GM06990 (cell line): ENCODE measurements at places on chromosomes 4 and X.
A peak's percentile ranks its signal among the peaks of the same experiment; 100 is the strongest.

DNA sequence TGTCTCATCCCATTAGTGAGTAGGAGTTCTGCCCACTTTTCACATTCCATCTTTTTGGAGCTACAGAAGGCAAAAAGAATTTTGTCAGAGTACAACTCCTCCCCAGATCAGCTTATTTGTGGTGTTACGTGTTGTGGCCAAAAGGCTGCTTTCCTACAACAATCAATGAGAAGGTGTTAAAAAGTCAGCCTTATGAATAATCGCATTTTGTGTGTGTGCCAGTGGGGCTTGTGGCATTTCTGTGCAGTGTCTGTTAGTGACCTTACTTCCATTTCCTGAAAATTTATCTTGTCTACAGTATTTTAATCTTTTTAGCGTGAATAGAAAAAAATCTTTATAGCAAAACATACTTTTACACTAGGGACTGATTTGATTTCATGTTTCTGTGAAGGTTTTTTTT is 458.3 kb upstream of the LCORL start:
- DNase-seq, result no peak

- no peak for DNase-seq
Observed at GRCh38 chr4:98394134-98394533, 132.9 kb downstream of the RAP1GDS1 start.

GRCh38 chr4:184019667-184020623 is 114.8 kb downstream of the STOX2 start:
- DNase-seq, result no peak

GRCh38 chrX:148695255-148695654 is 194.8 kb downstream of the AFF2 start:
- DNase-seq, result no peak

DNA sequence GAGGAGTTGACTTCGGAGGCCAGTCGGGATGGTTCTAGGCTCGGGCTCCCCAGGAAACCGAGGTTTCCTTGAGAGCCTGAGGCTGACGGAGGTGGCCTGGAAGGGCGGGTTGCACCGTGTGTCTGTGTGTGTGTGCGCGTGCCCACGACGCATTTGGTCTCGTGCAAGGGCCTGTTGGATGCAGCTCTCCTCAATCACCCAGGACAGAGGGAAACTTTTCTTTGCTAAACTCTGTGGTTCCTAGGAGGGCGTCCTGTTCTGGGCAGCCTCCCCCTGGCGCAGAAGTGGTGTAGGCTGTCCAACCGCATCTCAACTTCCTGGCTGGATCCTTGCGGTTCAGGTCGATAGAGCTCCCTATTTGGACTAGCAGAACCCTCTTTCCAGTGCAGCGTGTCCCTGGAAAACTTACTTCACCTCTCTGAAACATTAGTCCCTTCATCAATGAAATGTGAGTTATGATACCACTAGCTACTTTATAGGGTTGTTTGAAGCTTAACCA is 973 bp downstream of the STK32B start:
- no peak for DNase-seq

GRCh38 chr4:161948026-161948770 is 215.6 kb downstream of the FSTL5 start:
- no peak for DNase-seq

GRCh38 chrX:40107291-40108161 is 9.8 kb upstream of the BCOR start:
- DNase-seq, result no peak

DNA sequence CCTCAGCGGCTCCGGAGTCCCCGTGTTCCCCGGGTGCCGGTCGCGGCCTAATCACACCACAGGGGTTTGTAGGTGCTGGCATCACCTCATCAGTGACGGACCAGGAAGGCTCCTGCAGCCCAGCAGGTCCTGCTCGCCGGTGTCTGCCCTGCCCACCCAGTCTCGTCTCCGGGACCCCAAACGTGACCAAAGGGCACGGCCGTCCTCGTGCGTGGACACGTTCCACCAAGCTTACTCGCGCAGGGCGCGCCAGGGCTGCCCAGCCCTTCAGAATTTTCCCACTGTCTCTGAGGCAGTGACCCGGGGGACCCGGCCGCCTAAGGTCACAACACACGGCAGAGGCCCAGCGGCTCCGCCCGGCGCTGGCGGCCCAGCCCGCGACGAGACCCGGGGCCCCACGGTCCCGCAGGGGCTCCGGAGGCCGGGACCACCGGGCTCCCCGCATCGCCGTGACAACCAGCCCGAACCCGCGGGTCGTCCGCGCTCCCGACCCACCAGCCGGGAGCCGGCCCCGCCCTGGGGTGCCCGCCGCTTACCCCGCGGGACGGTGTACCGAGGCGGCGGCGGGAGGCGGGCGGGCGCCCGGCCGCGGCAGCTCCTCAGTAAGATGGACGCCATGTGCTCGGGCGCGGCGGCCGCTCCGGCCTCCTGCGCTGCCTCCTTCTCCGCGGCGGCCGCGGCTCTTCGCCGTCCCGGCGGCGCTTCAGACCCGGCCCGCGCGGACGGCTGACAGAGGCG is 454 bp downstream of the LETM1 start:
- DNase-seq, result peak; percentile 56

- no peak for DNase-seq
Observed at GRCh38 chr4:13449590-13449989, 34.5 kb downstream of the RAB28 start.

DNA sequence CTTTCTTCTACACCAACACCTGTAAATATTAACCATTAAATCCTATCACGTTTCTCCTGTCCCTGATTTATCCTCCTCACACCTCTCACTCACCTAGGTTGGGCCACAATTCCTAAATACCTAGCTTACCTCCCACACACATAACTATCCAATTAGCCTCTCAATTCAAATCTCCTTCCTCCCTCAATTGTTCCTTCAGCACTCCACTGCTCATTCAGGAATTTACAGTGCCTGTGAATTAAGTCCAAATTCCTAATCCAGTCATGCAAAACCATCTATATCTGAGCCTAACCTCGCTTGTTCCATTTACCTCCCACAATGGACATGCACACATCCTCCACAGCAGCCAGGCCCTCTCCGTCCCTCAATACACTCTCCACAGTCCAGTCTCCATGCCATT is 17.5 kb downstream of the ANXA5 start:
- DNase-seq, result no peak

DNA sequence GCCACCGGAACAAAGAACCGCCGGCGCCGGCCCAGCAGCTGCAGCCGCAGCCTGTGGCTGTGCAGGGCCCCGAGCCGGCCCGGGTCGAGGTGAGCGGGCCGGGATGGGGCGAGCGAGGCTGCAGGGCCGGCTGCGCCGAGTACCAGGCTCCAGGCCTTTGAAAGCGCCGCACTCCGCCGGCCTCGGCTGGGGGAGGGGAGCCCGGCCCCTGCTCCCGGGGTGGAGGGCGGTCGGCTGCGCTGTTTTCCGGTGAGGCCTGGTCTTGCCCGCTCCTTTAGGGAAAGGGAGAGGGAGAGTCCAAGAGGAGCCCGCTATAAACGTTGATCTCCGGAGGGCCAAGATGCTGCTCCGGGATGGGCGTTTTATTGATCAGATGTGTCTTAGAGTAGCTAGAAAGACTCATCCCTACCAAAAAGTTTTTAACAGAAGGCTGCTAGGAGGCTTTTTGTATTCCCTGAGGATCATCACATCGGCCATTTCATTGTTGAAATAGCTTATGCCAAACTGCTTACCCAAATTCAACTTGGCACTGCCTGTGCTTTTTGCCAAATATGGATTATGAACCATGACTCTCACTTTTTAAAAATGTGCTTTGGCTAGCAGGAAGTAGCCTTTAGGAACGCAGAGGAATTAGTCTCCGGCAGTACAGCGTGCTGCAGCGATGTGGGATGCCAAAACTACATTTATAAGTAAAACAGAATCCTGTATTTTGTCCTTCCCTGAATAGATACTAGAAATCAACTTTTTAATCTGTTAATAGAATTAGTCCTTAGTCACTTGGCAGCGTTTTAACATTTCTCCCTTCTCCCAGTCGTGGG is 760 bp downstream of the TMEM165 start:
- peak; percentile 56 for DNase-seq

GRCh38 chr4:25500626-25501316 is 123.7 kb downstream of the ANAPC4 start:
- no peak for DNase-seq

DNA sequence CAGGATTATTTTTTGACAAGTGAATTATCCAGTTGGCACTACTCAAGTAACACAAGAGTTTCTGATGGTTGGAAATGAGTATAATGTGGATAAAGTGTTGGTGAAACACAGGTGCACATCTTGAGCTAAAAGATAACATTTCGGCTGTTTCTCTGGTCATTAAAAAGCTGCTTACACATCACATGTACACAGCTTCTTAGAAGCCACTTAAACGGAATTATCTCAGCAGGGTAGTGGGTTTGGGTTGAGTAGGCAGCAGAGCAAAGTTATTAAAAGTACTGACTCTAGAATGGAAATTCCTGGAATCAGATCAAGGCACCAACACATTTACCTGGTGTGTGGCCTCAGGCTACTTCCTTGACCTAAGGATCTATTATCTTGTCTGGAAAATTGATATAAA is 55.4 kb upstream of the RASSF6 start:
- DNase-seq, result no peak

DNA sequence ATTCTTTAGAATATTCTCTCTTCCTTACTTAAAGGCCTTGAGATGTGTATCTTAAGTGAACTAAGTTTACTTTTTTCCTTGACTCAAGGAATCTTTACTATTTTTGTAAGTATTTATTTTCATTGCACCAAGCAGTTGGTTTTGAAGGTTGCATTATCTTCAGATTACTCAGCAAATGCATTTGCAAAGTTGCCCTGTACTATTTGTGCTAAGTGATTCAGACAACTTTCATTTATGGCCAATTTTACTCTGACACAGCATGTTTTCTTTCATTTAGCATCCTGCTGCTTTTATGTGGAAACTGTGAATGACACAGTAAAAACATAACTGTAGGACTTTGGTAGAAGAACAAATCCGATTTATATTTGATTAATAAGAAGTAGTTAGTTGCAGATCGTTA is 191.0 kb downstream of the CCSER1 start:
- no peak for DNase-seq

DNA sequence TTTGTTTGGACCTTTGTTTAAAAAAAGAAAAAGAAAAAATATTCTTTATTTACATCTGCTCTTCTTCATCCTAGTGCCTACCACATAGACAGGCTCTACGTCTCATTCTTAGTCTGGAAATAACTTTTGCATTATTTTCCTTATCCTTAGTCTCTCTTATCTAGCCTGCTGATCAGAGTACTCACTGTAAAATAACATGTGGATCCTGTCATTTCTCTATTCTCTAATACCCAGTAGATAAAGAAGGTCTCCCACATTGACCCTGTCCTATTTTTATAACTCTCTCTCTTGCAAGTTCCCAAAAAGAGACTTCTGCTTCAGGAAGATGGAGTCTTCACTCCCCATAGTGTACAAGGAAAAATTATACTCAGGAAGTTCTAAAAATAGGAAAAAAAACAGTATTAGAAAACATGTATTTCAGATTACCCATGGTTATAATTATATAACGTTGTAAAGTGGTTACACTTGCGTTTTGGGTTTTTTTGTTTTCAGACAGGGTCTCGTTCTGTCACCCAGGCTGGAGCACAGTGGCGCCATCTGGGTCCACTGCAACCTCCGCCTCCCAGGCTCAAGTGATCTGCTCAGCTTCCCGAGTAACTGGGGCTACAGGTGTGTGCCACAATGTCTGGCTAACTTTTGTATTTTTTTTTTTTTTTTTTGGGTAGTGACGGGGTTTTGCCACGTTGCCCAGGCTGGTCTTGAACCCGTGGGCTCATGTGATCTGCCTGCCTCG is 23.8 kb downstream of the ZFX start:
- DNase-seq, result no peak

DNA sequence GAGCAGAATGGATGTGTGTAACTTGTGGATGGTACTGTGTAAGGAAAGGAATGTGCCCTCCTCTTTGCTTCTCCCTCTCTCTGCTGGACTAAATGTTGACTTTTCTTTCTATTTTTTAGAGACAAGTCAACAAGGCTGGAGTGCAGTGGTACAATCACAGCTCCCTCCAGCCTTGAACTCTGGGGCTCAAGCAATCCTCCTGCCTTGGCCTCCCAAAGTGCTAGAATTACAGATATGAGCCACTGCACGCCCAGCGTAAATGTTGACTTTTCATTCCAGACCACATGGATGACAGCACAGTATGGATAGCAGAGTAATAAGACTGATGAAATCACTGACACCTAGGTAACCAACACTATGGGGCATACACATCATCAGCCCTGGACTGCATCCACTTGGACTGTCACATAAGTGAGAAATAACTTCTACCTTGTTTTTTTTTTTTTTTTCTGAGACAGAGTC is 5.1 kb upstream of the RPS3A start:
- no peak for DNase-seq

- no peak for DNase-seq
Observed at GRCh38 chr4:113411496-113411938, 350.0 kb downstream of the CAMK2D start.

DNA sequence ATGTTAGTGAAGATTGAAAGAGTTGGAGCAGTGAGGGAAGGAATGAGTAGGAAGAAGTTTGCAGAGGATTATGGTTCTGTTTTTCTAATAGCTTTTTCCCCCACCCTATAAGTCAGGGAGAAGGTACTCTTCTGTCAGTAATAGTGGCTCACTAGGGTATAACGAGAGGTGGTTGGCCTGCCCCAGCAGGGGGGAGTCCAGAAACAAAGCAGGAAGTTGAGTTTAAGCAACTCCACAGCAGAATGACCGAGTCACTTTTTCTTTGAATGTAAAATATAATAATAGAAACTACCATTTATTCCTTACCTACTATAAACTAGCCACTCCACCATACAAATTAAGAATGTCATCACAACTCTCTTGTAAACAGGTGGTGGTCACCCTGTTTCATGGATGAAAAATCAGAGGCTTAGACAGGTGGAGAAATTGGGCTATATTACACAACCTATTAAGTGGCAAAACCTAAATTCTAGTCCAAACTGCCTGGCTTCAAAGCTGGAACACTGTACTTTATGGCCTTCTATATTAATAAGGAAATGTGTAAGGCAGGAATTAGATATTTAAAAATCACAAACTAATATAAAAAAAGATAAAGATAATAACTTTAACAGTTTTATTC is 21.9 kb downstream of the AP1AR start:
- DNase-seq, result no peak

GRCh38 chrX:139932073-139932900 is 566 bp downstream of the ATP11C start:
- peak; percentile 61 for DNase-seq

GRCh38 chr4:26715636-26716242 is 131.9 kb downstream of the TBC1D19 start:
- DNase-seq, result no peak

- no peak for DNase-seq
Observed at GRCh38 chr4:6372649-6373525, 99.5 kb downstream of the PPP2R2C start.

DNA sequence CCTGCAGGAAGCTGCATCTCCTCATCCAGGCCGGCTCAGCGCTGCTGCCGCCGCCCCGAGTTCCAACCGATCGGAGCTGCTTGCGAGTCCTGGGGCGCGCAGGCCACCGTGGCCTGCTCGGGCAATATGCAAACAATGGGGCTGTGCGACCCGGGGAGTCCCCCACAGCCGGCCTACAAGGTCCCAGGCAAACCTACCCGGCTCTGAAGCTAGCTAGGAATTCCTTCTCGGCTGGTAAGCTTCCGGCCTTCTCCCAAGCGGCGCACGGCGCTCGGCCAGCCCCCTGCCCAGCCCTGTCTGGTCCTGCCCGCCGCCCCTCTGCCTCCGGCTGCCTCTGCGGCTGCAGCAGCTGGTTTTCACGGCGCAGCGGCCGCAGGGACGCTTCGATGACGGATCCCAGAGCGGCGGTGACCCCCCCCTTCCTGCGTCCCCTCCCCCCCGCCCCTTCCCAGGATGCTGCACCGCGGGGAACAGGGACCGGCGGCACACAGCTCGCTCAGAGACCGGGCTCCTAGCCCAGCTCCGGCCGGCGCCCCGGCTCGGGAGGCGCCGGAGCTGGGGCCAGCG is 59.4 kb downstream of the TSC22D3 start:
- peak; percentile 56 for DNase-seq

GRCh38 chr4:87502580-87503238 is 26.5 kb downstream of the SPARCL1 start:
- DNase-seq, result no peak
